ENCODE measurements at places on chromosomes 1 and 21.

GRCh38 chr1:204443871-204444581 is 32.4 kb upstream of the PPP1R15B start:
- DNase-seq = no peak

GRCh38 chr1:96482616-96483015 is 239.0 kb upstream of the PTBP2 start:
- no peak for DNase-seq

- DNase-seq = no peak
Observed at GRCh38 chr1:210777914-210778313, 356.0 kb downstream of the KCNH1 start.

GRCh38 chr1:83889707-83890106 is 109.2 kb downstream of the TTLL7 start:
- no peak for DNase-seq

DNA sequence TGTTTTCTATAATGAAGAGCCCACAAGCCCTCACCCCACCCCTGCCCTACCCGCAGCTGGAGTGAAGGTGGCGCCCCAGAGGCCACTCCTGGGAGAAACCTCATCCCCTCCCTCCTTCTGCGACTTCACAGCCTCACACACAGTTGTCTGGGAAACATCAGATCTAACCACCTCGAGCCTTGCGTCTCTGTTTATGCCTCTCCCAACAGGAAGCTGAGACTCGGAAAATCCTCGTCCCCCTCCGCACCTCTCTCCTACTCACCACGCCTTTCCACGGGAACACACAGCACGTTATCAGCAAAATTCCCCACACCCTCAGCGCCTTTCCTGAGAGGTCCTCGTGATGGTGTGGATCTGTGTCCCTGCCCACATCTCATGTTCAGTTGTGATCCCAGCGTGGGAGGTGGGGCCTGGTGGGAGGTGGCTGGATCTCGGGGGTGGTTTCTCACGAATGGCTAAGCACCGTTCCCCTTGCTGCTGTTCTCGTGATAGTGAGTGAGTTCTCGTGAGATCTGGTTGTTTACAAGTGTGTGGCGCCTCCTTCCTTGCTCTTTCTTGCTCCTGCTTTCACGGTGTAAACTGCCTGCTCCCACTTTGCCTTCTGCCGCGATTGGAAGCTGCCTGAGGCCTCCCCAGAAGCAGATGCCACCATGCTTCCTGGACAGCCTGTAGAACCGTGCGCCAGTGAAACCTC is 190.6 kb downstream of the KIF26B start:
- DNase-seq = no peak

GRCh38 chr1:55718758-55719671 is 503.9 kb upstream of the USP24 start:
- no peak for DNase-seq

- DNase-seq = no peak
Observed at GRCh38 chr1:116873680-116874271, 35.9 kb upstream of the PTGFRN start.

DNA sequence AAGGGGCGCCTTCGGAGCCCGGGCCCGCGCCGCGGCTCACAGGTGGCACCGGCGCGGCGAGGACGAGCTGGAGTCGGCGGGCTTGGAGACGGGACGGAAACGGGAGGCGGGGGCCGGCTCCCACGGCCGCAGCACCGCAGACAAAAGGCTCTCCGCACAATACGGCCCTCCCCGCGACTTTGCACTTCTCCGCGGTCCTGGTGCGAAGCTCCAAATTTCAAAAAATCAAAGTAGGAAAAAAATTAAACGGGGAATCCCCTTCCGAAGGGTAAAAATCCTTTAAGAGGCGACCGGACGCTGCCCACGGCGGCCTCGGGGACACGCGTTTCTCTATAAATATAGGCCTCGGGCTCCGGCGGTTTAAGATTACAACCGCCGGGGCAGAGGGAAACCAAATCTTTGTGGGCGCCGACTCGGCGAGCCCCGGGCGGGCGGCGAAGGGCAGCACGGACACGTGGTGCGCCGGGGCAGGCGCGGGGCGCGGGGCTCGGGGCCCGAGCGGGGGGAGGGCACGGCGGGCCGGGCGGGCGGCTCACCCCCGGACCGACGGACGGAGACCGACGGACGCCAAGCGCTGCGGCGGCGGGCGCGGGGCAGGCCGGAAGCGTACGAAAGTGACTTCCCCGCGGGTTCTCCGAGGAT is 453 bp downstream of the PABPC4 start:
- DNase-seq = peak; percentile 35
